ENCODE measurements at places on chromosomes 7 and 10.

GRCh38 chr10:99172128-99172738 lies 63.4 kb downstream of the HPSE2 start:
- DNase-seq, result peak; percentile 74

DNA sequence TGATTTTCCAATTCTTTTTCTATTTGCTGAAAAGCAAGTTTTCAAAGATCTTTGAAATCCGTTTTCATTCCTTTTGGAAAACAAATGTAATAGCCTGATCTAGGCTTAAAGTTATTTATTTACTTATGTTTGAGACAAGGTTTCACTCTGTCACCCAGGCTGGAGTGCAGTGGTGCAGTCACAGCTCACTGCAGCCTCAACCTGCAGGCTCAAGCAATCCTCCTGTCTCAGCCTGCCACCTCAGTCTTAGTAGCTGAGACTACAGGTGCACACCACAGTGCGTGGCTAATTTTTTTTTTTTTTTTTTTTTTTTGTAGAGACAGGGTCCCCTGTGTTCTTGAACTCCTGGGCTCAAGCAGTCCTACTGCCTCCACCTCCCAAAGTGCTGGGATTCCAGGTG lies 4.6 kb downstream of the ST7 start:
- DNase-seq, result no peak

DNA sequence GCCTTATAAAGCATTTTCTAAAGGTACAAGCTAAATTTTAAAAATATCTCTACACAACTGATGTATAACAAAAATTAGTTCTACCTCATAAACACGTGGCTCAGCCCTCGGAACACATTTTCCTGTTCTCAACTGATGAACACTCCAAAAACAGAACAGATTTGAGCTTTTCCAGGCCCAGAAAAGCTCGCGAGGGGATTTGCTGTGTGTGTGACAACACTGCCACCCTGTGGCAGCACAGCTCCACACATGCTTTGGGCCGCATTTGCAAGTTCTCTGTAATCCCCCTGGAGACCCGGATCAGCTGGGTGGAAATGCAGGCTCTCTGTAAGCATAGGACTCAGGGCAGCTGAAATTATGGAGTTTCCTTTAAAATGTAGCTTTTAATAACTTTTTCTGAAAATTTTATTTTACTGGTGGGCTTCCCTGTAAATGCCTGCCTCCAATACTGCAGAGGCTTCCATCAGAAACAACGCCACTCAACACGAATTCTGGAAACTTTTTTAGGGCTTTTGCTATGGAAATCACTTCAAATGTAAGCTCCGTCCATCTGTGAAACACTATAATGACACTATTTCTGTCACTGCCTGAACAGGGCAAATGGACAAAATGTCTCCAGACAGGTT lies 155.5 kb downstream of the COBL start:
- DNase-seq, result peak; percentile 93

DNA sequence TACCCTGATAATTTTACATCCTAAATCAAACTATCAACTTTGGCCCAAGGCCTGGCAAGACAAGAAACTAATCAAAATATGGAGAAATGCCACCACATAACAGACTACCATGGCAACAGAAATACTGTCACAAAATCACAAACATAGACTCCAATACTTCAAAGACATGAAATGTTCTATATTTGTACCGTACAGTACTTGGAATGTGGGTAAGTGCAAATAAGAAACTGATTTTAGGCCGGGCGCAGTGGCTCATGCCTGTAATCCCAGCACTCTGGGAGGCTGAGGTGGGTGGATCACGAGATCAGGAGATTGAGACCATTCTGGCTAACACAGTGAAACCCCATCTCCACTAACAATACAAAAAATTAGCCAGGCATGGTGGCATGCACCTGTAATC lies 9.2 kb downstream of the TNPO3 start:
- DNase-seq, result no peak

GRCh38 chr7:48875045-48875916 lies 49.1 kb upstream of the CDC14C start:
- DNase-seq, result no peak

GRCh38 chr10:76352300-76352699 lies 920.9 kb downstream of the LRMDA start:
- DNase-seq, result no peak

DNA sequence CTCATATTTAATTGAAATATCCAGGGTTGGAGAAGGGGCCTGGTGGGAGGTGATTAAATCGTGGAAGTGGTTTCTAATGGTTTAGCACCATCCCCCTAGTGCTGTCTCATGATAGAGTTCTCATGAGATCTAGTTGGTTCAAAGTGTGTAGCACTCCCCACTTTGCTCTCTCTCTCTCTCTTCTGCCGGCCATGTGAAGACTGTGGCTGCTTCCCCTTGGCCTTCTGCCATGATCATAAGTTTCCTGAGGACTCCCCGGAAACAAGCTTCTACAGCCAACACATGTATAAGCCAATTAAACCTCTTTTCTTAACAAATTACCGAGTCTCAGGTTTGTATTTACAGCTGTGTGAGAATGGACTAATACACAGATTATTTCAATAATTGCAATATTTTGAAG lies 305.8 kb upstream of the KCND2 start:
- no peak for DNase-seq

GRCh38 chr7:41792120-41792519 lies 89.2 kb upstream of the INHBA start:
- no peak for DNase-seq

- no peak for DNase-seq
Measured at GRCh38 chr7:159066816-159067575, 77.7 kb downstream of the VIPR2 start.

- no peak for DNase-seq
Measured at GRCh38 chr7:156589808-156590207, 50.8 kb upstream of the RNF32 start.

DNA sequence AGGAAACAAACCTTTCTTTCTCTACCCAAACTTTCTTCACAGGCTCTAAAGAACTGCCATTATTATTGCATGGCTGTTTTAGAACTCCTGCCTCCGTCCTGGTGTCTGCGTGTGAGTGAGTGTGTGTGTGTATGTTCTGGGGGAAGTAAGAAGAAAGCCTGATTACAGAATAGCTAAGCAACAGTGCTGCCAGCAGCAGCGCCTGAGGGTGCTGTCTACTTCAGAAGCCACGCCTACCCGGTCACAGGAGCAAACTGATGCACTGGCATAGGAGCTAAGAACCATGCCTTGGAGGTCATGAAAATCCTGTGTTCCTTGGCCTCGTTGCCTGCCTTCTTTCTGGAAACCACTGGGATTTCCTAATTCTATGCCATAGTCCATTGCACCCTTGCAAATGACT lies 25.2 kb downstream of the LIPK start:
- DNase-seq, result peak; percentile 62

GRCh38 chr7:26376175-26376917 lies 84.7 kb downstream of the SNX10 start:
- no peak for DNase-seq

DNA sequence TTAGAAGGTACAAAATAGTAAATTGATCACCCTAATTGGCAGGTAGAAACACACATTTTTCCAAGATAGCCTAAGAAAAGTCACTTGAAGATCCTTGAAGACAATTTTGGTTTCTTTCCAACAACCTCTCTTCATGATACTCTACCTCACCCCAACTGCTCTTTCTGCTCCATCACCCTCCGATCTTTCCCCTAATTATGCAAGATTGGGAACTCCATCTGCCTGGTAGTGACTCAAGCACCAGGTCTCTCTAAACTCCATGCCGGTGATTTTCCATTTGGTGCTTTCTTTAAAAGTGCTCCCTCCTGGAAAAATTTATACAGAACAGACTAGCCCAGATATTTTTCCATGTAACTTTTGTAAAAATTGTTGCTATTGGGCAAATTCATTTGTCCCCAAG lies 1.1 kb upstream of the AKR1B1 start:
- no peak for DNase-seq

GRCh38 chr7:110569486-110570205 lies 521.3 kb upstream of the LRRN3 start:
- DNase-seq, result no peak

DNA sequence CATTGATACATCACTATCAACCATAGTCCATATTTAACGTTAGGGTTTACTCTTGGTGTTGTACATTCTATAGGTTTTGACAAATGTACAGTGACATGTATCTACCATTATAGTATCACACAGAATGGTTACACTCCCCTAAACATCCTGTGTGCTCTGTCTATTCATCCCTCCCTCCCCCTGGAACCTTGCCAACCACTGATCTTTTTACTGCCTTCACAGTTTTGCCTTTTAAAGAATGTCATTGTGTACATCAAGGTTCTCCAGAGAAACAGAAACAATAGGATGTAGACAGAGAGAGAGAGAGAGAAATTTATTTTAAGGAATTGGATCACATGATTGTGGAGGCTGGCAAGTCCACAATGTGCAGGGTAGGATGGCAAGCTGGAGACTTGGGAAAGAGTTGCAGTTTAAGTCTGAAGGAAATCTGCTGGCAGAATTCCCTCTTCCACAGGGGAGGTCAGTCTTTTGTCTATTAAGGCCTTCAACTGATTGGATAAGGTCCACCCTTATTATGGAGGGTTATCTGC lies 45.1 kb upstream of the CCNJ start:
- no peak for DNase-seq

DNA sequence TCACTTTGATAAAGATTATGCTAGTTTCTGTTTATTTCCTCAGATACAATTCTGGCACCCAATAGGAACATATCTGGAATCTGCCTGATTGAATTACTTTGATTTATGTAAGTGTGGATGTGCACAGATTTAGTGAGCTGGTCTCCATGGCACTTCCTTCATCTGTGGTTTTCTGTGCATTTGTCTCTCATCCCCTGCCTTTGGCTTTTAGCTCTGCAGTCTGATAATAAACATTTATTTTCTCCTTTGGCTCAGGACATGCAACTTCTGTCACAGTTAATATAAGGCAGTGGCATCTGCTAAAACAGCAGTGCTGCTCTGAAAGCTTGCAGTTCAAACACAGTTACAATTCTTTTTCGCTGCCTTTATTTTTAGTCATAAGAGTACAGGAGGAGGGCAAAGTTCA lies 273.7 kb upstream of the CHRM2 start:
- no peak for DNase-seq

GRCh38 chr10:86685416-86685815 lies 17.1 kb downstream of the LDB3 start:
- DNase-seq, result no peak

- peak; percentile 13 for DNase-seq
Measured at GRCh38 chr7:94129443-94130140, 125.4 kb upstream of the BET1 start.

GRCh38 chr10:119199231-119199992 lies 8.0 kb upstream of the GRK5 start:
- DNase-seq, result peak; percentile 92

DNA sequence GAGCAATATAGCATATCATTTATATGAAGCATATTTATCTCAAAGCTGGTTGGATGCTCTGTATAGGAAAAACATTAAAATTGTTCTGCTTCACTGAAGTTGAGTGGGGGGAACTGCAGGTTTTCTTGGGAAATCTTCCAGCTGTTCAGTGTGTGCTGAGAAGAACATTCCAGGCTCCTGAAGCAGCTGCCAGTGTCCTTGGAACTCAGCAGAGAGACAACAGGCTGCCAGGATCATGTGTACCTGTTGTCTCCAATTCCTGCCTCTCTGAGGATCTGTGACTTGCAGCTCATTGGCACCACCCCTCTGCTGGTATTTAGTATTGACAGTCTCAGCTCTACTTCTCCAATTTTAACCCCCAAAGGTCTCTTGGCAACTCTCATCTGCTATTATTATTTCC lies 42.3 kb upstream of the PRKG1 start:
- peak; percentile 13 for DNase-seq

DNA sequence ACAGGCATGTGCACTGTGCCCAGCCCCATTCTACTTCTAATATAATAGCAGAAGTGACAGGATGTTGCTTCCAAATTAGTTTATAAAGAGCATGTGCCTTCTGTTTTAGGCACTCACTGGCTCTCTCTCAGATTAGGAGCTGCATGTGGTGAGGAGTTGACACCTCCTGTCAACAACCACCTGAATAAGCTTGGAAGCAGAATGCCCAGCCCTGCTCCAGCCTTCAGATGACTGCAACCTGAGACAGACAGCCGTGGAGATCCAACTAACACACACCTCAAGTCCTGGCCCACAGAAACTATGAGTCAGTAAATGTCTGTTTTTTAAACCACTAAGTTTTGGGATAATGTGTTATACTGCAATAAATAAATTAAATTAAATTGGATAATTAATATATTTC lies 54.5 kb downstream of the PARD3 start:
- DNase-seq, result no peak

DNA sequence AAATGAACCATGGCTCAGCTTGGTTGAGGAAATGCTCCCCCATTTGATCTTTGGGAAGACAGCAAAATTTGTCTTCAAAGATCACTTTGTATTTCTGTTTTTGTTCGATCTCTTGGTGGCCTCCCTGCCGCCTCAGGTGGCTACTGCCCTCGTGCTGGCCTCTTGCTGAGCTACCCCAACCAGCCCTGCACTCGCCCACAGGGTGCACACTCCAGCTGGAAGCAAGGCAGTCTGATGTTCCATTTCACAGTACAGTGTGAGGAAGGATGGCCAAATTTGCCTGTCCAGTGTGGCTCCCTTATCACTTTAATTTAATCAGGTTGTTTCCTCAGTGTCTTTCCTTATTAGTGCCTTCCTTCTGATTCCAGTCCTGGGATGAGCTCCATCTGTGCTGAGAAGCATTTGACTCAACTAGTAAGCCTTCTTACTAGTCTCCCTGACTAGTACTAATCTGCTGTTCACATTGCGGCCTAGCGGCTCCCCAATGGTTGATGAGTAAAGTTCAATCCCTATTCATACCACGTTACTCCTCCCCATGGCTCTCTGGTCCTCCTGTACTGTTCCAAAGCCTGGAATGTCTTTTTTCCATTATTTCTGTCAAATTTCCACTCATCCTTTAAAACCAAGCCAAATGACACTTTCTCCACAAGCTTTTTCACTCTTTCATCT lies 8.2 kb downstream of the MYOF start:
- no peak for DNase-seq

GRCh38 chr7:19336836-19337383 lies 191.7 kb upstream of the FERD3L start:
- no peak for DNase-seq

- DNase-seq, result no peak
Measured at GRCh38 chr7:74223711-74224510, 14.1 kb downstream of the LAT2 start.

GRCh38 chr7:95933618-95934017 lies 161.3 kb downstream of the DYNC1I1 start:
- DNase-seq, result no peak

GRCh38 chr10:48788554-48788953 lies 103.9 kb downstream of the WDFY4 start:
- DNase-seq, result no peak

DNA sequence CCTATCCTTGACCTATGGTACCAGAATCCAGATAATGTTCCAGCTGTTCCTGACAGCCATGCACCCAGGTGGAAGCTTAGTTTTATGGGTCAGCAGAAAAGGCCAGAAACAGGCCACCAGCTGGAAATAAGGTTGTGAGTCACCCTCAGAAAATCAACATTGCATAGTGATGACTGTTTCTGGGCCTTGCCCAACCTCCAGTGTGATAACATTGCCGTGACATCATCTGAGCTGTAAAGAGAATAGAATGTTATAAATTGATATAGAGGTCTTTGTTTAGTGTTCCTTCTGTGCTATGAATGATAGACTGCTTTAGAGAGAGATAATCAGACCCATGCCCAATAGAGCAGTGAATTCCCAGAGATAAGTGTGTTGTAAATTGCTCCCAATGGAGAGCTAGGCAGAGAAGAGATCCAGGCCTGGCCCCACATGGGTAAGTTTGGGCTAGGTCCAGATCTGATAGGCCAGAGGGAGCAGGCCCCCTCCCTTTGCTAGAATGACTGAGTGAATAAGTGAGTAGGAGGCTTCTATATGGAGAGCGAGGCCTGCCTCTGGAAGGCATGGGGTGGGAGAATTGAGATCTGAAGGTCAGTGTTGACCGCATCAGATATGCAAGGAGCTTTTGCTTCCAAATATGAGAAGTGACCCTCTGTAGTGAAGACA lies 14.2 kb upstream of the HPS1 start:
- DNase-seq, result peak; percentile 53
